ENCODE measurements at places on chromosomes 3 and 15.

DNA sequence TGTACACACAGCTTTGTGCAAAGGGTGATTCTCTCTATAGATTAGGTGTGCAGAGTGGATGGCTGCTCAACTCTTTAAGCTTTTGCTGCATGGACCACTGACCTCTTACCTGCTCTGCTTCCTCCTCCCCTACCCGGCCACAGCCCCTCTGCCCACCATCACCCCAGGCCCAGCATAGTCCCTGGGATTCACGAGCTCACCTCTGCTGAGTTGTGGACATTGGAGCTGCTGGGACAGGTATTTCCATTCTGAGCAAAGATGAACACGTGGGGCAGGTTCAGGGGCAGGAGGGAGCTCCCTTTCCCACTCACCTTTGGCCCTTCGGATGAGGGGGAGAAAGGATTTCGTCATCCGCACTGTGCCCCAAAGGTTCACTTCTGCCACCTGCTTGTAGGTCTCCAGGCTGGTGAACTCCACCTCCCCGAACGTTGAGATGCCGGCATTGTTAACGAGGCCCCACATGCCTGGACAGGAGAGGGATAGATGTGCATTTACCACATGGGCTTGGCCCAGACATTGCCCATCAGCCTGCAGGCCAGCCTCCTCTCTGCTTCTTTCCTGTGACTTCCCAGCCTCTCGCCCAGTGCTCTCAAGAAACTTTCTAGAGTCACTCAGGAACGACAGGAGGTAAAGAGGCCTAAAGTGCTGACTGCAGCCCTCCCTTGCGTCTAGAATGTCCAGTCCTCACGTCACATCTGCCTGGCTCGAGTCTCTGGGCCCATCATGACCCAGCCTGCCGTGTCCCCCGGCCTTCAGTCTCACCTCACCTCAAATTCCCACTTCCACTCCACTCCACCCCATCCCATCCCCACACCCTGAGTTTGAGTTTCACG, 41.6 kb downstream of the BDH1 start:
- no peak for DNase-seq

DNA sequence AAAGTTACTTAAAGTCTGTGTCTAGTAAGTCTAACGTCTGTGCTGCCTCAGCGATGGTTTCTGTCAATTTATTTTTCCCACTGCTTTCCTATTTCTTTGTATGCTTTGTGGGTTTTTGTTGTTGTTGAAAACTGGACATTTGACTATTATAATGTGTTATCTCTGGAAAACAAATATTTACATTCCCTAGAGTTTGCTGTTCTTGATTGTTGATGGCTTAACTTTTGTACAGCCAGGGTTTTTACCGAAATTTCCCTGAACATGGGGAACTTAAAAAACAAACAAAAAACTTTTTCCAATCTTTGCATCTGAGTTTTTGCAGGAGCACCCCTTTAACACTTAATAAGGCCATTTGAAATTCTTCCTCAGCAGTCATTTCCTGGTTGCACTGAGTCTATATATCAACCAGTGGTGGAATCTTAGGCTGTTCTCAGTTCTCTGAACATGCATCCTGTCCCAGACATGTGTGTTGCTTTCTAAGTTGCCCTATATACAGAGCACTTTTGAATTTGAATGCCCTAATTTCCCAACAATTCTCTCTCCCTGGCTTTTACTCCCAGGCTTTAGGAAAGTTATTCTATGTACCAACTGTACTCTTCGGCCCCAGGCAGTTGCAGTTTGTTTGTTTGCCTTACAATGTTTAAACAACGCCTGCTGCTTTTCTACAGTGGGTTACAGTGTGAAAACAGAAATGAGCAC, 11.8 kb upstream of the PIAS1 start:
- DNase-seq: no peak

- DNase-seq: no peak
Measured at GRCh38 chr15:69402816-69403215, 11.3 kb upstream of the KIF23 start.

DNA sequence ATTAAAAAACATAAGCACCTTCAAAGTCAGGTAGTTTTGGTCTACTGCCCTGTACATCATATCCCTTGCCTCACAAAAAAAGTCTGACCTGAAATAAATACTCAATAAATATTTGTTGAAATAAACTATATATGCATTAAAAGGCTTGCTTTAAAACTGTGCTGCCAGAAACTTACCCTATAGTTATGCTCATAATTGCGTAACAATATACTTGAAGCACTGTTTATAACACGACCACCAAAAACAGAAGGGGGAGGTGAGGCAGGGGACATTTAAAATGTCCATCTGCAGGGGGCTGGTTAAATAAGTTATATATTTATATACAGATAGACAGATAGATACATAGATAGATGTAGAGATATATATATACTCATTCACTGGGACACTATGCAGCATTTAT, 549.5 kb downstream of the MAGI1 start:
- no peak for DNase-seq

DNA sequence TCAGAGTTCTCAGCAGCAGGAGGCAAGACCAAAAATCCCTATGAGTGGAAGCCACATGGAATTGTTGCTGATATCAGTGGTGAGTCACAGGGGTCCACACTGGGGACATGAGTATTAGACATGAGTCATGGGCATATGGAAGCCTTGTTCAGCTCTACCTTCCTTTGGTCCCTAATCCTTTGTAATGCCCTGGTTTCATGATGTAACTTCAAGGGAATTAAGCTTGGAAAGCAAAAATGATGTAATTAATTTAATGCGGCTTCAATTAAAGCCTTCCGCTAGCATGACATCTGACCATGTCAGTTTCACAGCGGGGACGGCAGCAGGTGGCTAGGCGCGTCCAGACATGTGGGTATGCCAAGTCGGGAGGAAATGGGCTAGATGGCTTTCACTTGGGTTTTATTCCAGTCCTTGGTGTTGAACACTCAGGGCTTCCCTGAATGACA, 176.1 kb upstream of the RGMA start:
- DNase-seq: no peak

DNA sequence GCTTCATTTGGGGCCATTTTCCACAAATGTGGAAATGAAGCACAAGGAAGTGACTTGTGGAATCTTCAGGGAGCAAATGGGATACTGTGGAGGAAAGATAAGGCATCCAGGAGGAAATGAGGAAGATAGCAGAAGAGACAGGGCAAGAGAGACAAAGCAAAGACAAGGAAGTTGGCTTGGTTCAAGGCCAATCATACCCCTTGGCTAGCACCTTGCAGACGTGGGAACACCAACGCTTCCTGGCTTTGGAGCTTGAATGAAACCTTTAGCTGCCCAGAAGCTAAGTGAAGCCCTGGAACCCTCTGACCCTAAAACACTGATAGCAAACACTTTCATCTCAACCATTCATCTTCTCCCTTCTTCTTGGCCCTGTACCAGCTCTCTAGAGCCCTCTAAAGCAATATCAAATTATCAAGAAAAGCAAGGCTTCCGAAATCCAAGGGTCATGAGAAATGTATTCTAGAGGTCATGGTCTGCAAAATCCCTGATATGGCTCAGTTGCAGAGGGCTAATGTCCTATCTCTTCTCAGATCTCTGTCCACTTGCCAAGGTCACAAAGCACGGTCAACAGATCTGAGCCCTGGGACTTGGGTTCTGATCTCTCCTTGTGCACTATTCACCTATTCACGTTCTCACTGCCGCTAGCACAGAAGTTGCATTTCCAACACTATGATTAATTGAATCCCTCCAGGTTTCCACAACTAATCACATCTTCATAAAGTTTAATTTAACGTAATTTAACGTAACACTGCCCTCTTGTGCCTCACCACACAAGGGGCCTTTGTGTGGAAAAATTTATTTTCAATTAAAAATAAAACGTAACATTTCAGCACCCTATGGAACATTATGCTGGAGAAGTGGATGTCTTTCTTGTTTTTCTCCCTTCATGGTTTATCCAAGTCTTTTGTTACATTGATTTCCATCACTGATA, 557.6 kb upstream of the ADAMTS9 start:
- DNase-seq: no peak

GRCh38 chr3:134496471-134497071, 10.7 kb downstream of the CEP63 start:
- DNase-seq: no peak

GRCh38 chr3:146640955-146641867, 36.1 kb upstream of the PLSCR5 start:
- DNase-seq: no peak

DNA sequence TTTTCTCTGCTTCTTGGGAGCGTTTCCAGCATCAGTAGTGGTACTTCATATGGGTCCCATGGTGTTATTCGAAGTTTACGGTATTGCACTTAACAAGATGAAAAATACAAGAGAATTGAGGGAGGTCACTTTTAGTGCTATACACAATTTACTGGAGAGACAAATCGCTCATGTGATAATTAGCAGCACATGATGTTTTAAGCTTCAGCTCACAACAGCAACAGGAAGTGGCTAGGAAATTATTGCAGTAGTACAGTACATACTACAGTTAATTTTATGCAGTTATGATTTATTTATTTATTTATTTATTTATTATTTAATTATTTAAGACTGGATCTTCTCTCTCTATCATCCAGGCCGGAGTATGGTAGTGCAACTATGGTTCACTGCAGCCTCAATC, 14.4 kb upstream of the DCAF1 start:
- no peak for DNase-seq

DNA sequence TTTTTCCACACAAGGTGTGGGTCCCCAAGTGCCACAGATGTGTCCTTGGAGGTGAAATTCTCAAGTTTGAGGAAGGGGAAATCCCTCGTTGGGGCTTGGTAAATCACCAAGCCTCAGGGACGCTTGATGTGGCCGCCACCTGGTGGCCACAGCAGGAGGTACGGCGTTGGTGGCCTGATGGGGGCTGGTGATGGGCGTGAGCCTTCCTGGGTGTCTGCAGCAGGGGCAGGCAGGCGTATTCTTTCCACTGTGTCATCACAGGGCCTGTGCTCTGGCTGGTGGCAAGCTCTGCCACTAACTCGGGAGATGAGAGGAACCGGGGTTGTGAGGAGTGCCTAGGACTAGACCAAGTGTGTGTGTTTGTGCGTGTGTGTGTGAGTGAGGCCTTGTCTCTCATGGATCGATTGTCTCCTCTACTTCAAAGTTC, 4.2 kb downstream of the ACOX2 start:
- DNase-seq: peak; percentile 62

DNA sequence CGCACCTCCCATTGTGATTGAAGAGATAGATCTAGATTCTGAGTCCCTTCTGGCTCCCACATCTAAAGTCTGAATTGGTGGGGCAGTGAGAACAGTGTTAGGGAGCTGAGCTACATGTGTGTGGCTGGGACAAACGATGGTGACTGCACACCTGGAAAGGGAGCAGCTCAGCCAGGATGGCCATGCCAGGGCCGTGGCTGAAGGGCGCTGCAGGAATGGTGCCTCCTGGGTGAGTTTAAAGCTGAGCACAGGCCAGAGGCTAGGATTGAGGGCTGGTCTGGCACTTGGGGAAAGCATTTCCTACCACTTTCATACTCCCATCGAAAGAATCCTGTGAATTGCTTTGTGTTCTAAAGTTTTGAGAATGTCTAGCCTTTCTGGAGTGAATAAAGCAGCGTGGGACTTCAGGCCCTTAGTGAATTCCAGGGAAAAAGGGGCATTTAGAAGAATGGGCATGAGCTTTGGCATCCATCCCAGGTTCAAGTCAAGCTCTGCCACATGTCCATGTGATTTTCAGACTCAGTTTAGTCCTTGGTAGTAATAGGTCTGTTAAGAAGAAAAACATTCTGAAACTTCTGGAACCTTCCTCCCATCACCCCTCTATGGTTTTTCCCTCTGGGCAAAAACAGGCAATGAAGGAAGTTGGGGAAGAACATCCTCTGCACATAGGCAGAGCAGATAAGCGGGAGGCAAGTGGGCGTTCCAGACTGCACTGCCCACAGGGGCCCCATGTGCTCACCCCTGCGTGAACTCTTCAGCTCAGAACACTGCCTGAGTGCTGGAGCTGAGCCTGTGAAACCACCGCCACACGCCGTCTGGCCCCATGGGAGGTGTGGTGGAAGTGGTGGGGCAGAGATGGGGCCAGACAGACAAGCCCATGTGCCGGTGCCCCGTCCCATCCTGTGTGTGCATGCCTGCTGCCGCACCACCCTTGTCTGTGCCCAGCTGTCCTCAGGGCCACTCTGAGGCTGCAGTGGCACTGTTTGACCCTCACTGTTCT, 12.9 kb upstream of the CPNE9 start:
- DNase-seq: no peak

DNA sequence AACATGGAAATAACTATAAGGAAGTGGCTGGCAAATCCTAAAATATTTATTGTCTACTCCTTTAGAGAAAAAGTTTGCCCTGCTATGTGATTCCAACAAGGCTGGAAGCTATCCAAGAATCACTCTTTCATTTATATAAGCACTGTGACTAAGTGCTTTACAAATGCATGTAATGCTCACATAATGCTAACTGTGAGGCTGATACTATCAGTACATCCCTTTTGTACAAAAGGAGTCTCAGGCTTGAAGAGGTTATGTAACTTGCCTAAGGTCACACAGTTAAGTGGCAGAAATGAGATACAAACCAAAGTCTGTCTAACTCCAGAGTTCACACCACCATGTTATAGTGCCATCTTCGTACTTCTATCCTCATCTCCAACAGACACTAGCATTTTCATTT, 17.0 kb downstream of the TOPBP1 start:
- no peak for DNase-seq

GRCh38 chr3:44501971-44502370, 24.5 kb upstream of the ZNF445 start:
- no peak for DNase-seq

DNA sequence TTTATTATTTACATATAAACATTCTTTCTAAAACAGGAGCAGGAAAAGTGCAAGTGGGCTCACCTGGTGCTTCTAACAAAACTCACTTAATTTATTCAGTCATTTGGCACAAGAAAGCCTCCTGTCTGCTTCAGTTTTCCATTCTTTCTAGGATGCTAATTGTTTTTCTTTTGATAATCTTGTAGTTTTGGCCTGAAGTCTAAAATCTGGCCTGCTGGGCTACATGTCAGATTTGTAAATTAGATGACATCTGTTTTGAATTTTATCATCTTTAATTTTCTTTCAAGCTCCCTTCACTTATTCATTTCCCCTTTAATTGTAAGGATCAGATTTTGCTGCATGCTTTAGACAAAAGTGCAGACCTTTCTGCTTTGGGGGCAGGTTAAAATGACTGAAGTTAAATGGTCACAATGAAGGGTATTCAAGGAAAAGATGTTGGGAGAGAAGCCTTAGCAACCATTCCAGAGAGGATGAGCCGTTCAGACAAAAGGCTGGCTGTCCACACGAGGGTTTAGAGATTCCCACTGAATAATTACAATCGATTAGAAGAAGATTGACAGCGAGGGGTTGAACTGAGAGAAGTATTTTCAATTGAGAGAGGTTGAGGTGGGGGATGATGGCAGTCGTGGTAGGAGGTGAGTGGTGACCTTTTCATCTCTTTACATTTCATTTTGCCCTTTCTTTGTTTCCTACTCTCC, 59.9 kb upstream of the PTX3 start:
- no peak for DNase-seq

DNA sequence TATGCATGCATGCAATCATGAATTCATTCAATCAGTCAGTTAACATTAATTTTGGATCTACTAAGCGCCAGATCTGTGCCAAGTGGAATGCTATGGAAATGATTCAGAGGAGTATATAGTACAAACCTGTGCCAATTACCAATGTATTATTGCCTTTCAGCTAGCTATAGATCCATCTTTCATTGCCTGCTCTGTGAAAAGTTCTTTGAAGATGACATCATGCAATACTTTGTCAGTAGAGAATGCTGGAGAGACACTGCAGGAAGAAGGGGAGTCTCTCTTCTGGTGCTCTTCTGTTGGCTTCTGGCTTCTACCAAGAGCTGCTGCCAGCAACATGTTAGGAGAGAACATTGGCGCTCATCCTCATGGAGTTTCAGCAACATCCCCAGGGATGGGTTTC, 81.0 kb upstream of the LMCD1 start:
- no peak for DNase-seq

GRCh38 chr15:60971732-60972131, 257.4 kb downstream of the RORA start:
- DNase-seq: no peak
